ENCODE measurements at places on chromosomes 4 and X.
A peak's percentile ranks its signal among the peaks of the same experiment; 100 is the strongest.

DNA sequence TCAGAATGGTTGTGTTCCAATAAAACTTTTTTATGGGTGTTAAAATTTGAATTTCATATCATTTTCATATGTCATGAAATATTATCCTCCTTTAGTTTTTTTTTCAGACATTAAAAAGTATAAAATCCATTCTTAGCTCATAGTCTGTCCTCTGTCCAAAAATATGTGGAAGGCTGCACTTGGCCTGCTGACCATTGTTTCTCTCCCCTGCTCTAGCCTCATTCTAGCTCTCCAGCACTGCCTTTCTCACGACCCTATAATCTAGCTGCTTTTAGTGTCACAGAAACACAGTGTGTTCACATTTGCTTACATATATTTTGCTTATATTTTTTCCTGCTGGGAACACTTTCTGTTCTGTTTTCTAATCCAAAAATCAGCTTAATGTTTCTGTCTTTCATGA lies 165.0 kb upstream of the ANK2 start:
- no peak for DNase-seq

GRCh38 chr4:8915201-8916200 lies 43.9 kb upstream of the HMX1 start:
- DNase-seq, result peak; percentile 64

DNA sequence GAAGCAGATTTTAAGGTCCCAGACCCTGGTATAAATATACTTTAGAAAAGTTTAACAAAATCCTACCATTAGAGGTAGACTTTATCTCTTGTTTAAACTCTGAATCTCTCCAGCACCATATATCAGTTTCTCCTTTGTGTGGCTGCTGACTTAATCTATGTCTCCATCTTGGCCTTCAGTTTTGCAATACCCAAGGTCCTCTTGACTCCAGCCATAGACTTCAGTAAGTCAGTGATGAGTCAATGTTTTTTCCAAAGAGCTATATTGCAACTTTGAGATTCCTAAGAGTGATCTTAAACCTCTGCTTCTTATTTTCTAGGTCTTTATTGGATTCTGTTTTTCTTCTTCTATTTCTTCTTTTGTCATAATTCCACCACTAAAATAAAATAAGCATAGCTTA lies 50.8 kb upstream of the ADGRL3 start:
- no peak for DNase-seq

DNA sequence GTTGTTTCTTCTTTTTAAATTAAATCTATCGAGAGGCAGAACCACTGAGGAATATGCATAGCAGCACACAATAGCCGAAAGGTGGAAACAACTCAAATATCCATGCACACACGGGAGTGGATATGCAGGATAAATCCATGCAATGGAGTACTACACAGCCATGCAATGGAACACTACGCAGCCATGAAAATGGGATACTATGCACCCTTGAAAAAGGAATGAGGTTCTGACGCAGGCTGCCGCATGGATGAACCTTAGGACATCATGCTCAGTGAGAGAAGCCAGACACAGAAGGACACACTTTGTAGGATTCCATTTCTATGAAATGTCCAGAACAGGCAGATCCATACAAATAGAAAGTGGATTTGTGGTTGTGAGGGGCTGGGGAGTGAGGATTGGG lies 18.4 kb upstream of the P2RY8 start:
- no peak for DNase-seq

DNA sequence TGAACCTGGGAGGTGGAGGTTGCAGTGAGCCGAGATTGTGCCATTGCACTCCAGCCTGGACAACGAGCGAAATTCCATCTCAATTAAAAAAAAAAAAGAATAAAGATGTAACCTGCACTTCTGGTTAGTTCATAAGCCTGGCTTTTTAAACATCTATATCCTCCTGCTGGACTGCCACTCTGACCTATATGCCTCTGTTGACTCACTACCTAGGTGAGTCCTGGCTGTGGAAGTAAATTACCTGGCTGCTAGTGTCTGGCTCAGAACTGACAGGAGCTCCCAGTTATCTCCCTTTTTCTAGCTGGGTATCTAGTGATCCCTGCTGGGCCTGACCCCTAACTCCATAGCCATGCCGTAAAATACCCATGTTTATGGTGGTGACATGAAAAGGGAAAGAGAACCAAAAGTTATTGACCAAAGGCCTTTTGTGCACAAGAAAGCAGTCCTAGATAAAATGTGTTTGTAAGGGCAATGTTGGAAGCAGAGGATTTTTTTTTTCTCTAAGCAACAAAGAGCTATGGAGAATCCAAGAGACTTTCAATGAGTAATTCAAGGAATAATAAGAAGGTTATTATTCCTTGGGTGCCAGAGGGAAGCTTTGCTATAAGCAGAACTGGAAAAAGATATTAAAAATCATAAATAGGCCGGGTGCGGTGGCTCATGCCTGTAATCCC lies 10.4 kb upstream of the G3BP2 start:
- DNase-seq, result no peak

DNA sequence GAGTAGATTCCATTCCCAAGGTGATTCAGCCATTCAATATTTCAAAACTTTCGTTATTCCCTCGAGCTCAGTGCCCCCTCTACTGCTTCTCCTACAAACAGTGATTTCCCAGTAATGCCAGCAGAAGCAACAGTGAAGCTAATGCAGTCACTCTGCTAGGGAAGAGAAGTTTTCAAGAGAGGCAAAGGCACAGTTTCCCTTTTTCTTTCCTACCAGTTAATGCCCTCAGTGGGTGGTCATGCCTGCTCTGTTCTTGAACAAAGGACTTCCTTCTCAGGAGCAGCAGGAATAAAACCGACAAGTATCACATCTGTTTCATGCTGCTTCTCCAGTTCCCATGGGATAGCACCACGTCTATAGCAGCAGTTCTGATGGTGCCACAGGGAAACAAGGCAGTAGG lies 317.2 kb downstream of the TENM3 start:
- no peak for DNase-seq

- no peak for DNase-seq
Observed at GRCh38 chr4:123265443-123265842, 131.2 kb upstream of the SPRY1 start.

GRCh38 chr4:90614371-90614770 lies 487.2 kb downstream of the CCSER1 start:
- DNase-seq, result no peak

- no peak for DNase-seq
Observed at GRCh38 chr4:185265942-185266341, 56.5 kb downstream of the SNX25 start.

All from cardiac septum (tissue), 1 donor.